ENCODE measurements at places on chromosomes 4 and X.
A peak's percentile ranks its signal among the peaks of the same experiment; 100 is the strongest.

DNA sequence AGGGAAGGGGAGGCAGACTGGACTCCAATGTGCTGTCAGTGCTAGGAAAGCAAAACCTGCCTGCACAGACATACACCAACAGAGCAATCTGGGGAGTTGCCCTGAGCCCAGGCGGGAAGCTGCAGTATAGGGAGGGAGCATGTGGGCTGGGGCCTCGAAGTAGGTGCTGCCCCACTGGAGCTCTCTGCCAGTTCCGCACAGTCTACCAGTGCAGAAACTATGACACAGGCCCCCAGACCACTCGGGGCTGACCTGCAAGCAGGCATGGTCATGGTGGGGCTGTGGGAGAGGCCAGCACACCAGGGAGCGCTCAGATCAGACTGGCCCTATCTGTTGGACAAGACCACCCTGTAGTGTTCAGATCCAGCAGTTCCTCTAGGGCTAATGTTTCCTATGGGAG lies 344.1 kb upstream of the TRAM1L1 start:
- no peak for DNase-seq

GRCh38 chrX:8548446-8548845 lies 83.8 kb downstream of the VCX3B start:
- no peak for DNase-seq

- DNase-seq = peak; percentile 7
Observed at GRCh38 chrX:120380699-120381098, 18.8 kb downstream of the ATP1B4 start.

DNA sequence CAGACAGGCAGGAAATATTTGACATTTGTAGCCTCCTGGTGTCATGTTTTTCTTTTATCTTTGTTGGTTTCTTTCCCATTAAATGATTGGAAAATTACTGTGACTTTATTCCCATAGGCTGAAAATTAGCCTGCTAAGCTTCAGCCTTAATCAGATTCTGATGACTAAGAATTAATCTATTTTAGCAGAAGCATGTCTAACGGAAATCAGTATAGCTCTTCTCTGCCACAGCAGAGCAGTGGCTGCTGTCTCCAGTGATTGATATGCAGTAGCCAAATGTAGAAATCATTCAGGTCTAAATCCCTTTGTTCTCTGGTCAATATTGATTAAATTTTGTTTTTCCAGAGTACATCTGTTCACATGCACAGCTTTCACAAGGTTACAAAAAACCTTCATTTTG lies 199.3 kb downstream of the GC start:
- DNase-seq = no peak

DNA sequence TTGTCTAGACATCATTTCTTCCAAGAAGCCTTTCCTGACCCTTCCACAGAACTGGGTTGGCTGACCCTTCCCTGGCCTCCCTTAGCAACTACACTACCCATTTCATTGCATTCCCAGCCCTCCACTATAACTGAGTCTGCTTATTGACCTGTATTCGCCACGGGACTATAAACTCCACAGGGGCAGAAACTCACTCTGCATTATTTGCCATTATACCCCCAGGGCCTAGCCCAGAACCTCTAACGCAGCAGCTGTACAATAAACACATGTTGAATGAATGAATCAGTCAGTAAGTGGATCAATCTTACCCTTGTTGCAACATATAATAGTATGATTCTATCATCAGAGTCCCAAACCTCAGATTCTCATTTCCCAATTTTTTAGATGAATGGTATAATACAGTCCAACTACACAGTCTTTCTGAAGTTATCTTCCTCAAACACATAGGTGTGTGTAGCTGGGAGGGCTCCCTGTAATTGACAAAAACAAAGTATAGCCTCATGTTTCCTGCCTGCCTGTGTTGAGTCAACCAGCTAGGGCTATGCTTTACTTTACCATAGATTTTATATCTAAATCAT lies 209.3 kb downstream of the CHIC2 start:
- no peak for DNase-seq

DNA sequence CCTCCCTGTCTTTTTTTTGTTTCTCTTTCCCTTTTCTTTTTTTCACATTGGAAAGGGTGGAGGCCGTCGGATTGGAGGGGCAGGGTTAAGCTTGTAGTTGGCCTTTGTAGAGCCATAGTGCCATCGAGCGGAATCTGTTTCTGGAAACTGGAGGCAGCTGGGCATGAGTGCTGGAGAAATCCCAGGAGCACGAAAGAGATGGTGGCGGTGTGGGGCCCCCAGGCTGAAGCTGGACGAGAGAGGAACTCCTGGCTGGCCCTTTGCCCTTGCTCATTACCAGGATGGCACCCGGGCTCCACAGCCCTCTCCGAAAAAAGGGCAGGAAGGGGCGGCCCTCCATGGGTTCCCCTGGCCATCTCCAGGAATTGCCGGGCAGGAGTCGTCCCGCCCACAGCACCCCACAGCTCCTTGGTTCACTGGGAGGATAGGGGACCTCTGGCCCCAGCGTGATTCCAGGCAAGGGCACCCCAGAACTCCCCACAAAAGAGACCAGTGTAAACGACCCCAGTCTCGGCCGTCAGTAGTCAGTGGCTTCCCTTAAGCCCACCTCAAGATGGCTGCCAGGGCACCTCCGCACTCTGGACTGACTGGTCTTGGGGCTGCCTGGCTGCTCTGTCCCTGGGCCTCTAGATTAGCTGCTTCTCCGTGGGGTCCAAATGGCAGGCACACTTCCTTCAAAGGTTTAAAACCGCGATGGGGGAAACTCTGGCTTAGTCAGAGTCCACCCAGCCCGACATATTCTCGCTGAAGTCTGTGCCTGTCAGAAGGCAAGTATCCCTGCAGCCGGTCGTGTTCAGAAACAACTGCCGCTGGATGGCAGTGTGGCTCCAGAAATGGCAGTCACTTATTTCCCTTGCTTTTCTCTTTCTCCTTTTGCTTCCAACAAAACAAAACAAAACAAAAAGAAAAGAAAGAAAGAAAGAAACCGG lies 74.1 kb downstream of the NBDY start:
- DNase-seq = no peak

- no peak for DNase-seq
Observed at GRCh38 chr4:53906606-53907190, 157.7 kb downstream of the CHIC2 start.

GRCh38 chr4:99402765-99403164 lies 32.4 kb downstream of the ADH7 start:
- no peak for DNase-seq

DNA sequence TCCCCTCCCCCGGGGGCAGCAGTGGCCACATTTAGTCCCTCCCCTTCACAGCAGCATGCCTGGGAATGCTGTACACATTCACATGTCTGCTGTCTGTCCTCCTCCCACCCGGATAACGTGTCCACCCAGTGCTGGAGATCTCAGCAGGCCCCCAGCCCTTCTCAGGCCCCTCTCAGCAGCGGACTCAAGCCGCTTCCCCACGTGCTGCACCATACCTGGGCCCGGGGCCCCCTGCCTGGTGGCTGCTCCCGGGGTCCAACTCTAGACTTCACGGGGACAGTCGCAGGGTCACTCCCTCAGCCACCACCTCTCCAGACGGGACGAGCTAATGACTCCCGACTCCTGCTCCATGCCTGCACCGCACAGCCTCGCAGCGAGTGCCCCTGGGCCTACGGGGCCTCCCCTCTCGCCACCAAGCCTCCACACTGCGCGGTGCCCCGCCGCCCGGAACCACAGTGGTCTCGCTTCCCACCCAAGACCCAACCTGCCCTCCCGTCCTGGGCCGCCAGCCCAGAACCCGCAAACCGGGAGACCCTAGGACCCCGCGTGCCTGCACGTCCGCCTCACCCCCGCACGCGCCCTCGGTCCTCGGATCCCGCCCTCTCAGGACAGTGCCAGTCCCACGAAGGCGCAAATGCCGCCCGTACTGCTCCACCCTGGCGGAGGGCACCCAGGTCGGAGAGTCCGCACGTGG lies 1.3 kb upstream of the PCGF3 start:
- no peak for DNase-seq

- DNase-seq = no peak
Observed at GRCh38 chr4:40594261-40595178, 35.1 kb downstream of the RBM47 start.

DNA sequence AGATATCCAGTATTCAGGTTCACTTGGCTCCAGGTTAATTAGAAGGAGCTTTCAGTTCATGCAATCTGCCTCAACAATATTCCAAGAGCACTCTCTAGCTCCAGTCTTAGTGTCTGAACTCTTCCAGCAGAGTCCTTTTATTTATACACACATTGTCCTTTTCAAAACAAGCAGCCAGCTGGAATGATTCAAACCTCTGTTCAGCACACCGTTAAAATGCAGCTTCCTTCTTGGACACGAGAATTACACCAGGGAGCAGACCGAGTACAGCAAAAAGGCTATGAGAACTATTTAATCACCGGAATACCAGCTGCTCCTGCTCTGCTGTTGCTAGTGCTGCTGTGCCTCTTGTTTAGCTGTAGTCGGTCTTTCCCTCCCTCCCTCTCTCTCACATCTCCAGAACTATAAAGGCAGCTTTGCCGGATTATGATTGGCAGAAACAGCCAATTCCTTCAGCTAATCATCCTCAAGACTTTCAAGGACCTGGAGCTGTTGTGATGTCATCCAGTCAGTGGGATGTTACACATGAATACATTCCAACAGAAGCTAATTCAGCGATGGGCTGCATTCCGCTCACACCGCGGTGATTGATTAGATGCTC lies at the start of gene NDST4:
NDST4 (minus strand) TSS at position 115 of the 601 bp plus-strand sequence. CDS start 36,584 bp downstream, outside the sequence.
- no peak for DNase-seq

GRCh38 chrX:8043546-8043945 lies 116.3 kb upstream of the PNPLA4 start:
- DNase-seq = no peak

DNA sequence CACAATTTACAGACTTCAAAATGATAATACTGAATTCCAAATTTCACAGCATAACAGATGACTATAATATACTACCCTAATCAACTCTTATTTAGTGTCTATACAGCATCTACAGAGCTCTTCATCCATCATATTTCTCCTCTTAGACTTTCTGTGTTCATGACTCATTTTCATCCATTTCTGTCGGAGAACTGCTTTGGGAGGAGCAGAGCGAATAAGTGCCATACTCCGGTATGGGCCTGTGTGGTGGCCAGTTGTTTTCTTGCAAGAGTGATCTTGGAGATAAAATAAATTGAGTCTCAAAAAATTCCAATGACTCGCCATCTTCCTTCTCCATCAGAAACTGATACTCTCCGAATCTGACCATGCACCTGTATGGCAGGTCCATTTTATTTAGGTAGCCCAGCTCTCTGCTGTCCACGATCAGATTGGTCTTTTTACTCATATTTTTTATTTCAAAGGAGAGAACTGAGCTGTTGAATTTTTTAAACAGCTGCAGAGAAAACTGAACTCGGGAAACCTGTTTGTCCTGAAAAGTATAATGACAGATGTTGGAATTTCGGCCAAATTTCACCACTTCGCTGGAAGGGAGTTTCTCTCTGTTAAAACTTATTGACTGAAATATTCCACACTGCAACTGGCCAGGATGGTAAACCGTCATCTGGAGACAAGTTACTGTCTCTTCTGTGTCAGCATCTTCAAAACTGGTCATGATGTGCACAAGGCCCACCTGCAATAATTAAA lies 7.8 kb downstream of the TIFA start:
- DNase-seq = no peak

GRCh38 chrX:68440442-68440841 lies 7.1 kb upstream of the OPHN1 start:
- no peak for DNase-seq

DNA sequence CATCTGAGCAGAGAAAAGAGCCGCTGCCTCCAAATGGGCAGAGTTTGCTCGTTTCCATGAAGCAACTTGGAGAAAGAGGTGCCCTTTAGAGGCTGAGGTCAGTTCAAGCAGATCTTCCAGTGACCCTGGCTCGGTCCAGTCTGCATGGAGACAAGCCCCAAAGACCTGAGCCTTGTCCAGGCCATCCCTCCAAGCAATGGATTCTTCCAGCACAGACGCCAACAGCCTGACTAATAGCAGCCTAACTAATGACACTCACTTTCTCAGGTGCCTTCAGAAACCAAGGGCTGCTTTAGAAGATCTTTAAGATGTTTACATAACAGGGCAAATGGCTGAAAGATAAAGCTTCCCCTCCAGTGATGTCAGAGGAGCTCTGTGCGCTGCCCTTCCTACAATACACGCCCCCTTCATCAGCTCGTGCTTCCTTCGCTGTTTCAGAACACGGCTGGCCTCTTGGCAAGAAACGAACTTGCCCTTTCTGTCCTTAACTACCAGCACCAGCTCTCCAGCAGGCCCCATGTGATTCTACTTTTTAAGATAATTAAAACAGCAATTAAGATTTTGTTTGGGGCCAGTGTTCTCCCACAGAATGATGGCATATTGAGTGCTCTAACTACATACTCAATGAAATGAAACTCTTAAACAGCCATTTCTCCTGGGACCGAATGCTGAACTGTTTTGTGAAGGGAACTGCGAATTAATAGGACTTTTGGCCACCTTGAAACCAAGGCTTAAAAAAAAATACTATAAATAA lies 119.0 kb downstream of the GPR143 start:
- DNase-seq = no peak

- DNase-seq = no peak
Observed at GRCh38 chr4:76280488-76281441, 25.8 kb upstream of the STBD1 start.

GRCh38 chrX:1094566-1095333 lies 117.7 kb downstream of the CRLF2 start:
- no peak for DNase-seq

DNA sequence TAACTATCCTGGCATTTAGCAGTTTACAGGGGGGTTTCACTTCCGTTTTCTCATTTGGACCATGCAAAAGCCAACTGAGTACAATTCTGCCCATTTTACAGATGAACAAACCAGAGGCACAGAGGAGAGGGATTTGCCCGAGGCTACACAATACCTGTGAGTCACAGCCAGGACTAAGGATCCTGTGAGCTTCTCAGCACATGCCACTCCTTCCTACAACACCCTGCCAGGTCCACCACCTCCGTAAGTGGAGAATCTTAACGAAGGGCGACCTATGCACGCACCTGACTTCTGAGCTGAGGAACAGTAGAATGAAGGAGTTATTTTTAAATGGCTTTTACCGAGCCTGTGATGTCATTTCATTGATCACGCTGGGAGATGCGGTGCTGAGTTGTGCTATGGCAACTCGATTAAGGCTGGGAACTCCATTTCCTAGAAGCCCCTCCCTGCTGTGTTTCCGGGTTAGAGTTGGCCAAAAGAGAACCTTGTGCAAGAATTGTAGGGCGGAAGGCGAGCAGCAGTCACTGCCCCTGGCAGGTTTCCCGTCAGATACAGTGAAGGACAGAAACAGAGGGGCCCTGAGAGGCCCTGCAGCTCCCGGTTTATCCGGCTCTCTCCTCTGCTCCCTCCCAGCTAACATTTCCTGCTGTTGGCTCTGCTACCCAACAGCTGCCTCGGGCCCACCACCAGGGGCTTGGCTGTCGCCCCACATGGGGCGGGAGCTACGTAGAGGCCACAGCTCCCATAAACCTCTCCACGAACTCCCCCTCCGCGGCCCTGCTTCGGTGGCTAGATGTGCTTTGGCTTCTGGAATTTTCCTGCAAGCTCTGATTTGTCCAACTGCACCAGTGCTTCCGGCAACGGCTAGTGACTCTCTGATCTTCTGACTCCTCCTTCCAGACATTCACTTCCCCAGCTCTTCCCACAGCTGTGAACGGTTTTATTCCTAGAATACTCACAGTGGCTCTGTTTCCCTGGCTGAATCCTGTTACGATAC lies 75.1 kb upstream of the USP9X start:
- peak; percentile 71 for DNase-seq

GRCh38 chr4:14277505-14277904 lies 650.0 kb upstream of the BOD1L1 start:
- no peak for DNase-seq

- no peak for DNase-seq
Observed at GRCh38 chrX:136493011-136493410, 4.4 kb upstream of the HTATSF1 start.

GRCh38 chr4:87054900-87055299 lies 120.1 kb downstream of the AFF1 start:
- no peak for DNase-seq

Measured in stimulated activated naive CD8-positive, alpha-beta T cell treated with anti-CD3 and anti-CD28 coated beads, Interleukin-15, amount 100 ng/mL, for 72 hours (primary cell).